HCEC 1CT (cell line): ENCODE measurements at places on chromosomes 5 and 9.

GRCh38 chr9:92179286-92180001, 64.2 kb upstream of the SPTLC1 start:
- DNase-seq = no peak

GRCh38 chr9:121939643-121940042, 153.5 kb downstream of the TTLL11 start:
- DNase-seq = no peak

DNA sequence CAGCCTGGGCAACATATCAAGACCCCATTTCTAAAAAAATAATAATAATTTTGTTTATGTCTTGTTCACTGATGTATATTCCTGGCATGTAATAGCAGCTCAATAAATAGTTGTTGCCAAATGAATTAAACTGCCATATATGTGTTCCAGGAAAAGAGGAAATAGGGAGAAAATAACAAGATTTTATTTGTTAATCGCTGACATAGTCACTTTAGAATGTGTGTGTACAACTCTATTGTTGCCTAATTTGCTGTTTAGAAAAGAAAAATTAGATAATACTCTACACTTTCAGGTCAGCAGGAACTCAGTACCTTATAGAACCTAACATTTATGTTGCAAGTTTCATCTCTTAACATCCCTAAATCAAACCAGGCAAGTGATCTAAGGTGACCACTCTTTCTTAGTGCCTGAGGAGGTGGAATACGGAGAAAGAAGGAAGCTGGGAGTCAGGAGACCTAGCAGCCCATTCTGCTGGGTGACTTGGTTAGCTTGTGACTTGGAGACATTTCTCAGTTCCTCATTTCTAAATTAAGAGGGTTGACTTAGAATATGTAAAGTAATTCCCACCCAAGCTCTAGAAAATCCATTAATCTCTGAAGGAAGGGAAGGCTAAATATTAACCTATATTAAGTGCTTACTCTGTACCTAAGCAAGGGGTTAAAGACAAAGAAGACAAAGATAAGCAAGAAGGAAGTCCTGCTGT, 110.3 kb upstream of the IQGAP2 start:
- DNase-seq = no peak

DNA sequence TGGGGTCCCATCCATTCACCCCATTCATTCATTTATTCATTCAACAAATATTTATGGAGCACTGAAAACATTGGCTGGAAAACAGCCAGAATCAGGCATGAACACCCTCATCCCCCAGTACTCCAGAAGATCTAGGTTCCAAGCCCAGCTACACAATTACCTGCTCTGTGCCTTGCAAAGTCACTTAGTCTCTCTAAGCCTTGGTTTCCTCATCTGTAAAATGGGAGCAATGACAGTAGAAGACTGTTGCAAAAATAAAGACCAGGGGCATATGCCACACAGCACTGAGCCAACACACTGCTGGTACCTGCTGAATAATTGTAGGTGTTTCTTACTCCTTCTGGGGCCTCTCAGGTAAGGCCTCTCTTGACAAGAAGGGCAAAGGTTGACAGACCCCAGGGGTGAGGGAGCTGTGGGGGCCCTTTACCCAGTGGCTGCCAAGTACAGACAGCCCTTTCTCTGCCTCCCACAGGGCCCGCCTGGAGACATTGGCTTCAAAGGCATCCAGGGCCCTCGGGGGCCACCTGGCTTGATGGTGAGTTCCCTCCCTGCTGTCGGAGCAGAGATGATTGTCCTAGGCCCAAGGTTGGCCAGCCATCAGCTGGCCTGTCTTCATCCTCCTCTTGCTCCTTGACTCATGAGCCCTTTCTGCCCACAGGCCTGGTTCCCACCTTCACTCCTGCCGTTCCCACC, 22.6 kb upstream of the ORM1 start:
- DNase-seq = no peak

DNA sequence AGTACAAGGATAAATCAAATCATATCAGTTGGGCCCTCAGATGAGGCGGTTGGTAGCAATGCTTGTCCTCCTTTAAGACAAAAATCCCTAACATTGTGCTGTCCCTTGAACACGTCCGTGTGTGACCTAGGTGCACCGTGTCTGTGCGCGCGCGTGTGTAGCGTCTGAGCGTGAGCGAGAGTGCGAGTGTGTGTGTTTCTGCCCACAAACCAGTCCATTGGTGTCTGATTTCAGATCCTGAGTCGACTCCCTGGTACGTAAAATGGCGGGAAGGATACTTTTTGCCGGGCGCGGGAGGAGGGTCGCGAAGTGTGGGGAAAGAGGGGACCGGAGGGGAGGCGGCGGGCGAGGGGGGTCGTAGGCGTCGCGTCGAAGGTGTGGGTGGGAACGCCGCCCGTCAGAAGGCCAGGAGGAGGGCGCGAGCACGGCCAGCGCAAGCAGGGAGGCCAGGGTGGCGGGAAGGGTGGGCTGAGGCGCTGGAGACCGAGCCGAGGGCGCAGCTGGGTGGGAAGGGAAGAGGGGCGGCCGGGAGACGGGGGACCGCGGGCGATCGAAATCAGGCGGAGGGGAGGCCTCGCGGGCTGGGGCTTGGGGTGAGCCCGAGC, 8.9 kb downstream of the OTP start:
- no peak for DNase-seq

GRCh38 chr9:121399883-121400607, 30.0 kb upstream of the STOM start:
- peak; percentile 73 for DNase-seq

DNA sequence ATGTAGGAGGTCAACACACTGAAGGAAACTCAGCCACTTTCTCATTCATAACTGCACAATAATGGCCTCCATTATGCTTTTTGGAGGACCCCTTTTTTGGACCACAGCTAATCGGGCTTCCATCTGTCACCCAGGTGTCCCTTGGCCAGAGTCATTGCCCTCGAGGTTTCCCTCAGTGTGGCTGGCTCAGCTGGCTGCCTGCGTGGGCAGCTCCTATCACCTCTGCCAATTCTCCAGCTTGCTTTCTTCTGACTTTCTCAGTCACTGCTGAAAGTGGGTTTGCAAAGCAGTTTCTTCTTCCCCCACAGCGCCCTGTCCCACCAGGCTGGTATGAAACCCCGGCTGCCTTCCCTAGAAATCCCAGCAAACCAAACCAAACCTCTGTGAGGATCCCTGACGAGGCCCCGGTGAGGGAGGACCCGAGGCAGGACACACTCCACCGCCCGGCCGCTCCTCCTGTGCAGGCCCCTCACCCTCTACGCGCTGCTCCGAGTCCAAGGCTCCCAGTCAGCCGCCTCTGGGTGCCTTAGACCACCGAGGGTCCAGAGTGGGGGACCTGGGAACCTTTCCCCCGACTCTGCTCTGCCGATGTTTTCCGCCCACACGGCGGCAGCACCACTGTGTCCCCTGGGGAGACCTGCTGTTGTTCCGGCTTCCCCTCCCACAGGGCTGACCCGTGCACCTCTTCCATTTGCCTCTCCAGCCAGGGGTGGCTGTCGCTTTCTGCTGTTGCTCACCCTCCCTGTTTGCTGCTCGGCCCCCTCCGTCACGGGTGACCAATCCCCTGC, 109.5 kb downstream of the TENT4A start:
- no peak for DNase-seq

DNA sequence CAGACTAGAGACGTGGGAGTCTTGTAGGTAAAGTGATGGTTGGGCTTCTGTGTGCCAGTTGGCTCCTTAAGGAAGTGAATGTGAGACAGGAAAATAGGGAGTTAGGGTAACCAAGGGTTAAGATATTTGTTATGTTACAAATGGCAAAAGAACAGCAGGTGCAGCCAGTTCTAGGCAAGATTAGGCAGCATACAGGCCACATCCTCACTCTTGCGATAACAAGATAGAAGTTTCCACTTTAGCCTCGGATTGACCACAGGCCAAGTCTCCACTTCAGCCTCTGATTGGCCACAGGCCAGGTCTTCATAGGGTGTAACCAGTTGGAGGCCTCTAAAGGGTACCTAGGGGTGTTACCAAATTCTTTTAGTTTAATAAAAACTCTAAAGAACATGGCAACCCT, 54.6 kb upstream of the ABCA1 start:
- DNase-seq = no peak

DNA sequence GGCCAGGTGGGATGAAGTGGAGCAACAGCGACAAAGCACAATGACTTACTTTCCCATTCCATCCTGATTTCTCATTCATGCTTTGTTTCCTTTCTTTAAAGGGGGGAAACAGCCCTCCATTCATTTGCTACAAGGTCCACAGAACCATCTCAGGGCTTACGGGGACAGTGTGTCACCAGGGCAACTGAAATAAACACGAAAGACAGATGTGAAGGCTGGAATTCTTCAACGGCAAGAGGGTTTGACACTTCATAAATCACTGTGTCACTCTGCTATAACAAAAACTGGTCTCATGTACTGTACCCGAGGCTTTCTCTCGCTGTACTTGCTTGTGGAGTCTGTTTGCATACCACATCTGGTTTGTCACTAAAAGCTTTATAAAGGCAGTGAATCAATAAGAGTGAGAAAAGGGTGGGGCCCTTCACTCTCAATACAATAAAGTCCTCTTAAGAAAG, 150.8 kb downstream of the EFNA5 start:
- DNase-seq = no peak

DNA sequence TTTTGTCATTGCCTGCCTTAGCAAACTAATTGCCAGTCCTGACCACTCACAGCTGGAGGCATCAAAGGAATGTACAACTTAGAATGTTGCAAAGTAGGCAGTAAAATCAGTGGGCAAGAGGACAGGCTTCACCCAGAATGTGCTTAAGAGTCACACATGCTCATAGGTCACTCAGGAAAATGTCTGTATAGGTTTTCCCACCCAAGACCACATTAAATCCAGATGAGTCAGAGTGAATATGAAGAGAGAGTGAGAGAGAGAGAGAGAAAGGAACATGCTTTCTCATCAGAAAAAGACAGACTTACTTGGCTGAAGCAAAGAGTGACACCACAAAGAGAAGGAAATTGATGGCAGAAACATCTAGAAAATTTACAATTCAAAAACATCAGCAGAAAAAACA, 37.9 kb downstream of the PLEKHG4B start:
- DNase-seq = peak; percentile 84

DNA sequence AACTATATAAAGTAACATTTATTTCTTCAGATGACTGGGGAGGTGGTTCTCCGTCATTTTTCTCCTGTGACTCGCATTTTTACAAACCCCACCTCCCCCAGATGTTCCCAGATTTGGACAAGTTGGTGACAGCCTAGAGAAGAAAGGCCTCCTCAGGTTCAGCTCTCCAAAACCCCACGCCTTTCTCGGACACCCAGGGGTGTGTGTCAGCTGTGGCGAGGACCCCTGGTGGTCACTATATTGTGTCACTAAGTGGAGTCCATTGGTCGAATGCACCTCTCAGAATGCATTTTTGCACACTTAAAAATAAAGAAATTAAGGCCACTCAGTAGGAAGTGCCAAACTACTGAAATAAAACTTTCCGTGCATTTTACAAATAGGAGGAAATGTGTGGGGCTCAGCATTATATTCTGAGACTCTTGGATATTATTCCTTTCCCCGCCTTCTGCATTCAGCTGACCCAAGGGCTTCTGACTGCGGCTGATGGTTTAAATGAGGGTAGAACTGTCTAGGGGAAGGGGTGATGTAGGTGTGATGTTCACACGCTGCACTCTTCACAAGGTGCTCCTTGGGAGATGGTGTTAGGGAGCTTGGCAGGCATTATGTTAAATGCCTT, 47.6 kb downstream of the ACO1 start:
- peak; percentile 54 for DNase-seq

- no peak for DNase-seq
Measured at GRCh38 chr9:6086006-6086655, 70.7 kb upstream of the RANBP6 start.

DNA sequence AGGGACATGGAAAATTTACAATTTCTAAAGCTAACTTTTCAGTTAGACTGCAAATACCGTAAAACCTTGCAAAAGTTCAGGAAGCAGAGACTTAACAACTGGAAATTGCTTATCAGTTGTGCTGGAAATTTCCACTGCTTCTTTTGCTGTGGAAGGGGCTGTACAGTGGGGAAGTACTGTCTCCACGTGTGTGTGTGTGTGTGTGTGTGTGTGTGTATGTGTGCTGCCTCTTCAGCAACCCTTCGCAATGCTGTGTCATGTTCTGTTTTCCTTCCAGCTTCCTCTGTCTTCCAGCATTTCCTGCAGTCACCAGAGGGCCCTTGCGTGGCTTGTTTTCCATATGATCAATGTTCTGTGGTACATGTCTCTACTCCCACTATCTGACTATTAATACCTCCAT, 87.5 kb upstream of the RANBP3L start:
- DNase-seq = peak; percentile 31

- DNase-seq = peak; percentile 42
Measured at GRCh38 chr9:6109986-6110385, 94.6 kb upstream of the RANBP6 start.

DNA sequence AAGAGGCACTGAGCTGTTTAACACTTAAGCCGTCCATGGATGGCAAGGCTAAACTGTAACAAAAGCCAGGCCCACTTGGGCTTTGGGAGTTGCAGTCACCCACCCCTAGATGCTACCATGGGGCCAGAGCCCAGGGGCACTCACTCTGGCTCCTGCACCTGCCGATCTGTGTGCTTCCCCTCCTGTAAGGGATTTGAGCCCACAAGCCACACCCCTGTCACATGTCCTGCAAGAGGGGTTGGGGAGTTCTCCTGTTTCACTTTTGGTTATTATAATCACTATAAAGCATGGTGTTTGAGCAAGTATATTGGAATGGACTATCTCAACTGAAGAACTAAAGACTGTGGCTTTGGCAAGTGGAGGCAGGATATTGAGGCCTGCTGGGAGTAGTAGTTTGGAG, 14.0 kb upstream of the GPR151 start:
- no peak for DNase-seq

GRCh38 chr9:130336885-130337284, 71.3 kb downstream of the HMCN2 start:
- DNase-seq = no peak

DNA sequence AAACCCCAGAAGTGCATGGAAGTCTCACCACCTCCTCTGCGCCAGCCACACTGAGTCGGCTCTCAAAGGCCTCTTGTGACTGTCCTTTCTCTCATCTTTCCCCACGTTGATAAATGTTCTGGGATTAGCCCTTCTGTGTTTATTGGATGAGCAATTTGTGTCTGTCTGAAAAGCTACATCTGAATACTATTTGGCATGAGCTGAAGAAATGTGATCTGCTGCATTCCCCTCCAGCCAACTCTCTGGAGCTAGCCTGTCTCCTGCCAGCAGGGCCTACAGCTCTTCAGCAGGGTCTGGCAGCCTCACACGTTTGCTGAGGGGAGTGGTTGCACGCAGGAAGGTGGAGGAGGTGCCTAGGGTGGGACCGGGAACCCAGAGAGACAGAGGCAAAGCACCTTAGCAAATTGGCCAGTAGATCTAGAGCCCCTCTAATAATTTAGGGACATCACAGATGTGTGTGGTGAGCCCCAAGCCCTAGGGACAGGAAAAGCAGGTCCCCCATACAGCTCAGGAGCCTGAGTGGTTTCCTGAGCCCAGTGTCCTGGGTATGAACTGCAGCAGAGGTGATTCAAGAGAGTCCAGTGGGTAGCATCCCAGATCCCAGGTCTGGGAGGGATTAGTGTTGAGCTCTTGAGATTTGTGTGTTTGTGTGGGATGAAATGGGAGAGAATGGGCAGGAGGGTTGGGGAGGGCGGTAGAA, 20.5 kb upstream of the B4GALT1 start:
- peak; percentile 34 for DNase-seq
